ENCODE measurements at places on chromosomes 12 and 14.

DNA sequence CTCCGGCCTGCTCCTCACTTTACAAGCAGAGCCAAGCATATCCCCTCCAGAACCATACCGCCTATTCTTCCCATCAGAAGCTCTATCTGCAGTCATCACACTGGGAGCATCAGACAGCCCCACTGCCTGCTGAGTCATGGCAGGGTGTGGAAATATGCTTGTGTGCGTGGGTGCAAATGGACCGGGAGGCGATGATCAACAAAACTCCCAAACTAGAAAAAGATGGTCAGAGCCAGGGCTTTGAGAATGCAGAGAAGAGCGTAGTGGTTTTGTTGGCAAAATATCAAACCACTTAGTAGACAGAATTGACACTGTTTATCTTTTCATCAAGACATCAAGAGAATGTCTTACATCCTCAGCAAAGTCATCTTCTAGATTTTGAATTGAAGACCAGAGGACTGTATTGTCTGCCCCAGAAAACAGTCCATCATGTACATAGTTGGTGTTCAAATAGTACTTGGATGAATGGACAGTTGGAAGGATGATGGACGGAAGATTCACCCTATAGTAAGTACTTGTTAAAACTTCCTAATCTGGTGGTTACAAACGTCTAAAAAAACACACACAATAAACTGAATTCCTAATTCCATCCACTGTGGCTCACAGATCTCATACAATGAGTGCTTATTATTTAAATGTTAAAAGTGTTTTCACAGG, 54.9 kb downstream of the VWF start:
- DNase-seq: no peak

DNA sequence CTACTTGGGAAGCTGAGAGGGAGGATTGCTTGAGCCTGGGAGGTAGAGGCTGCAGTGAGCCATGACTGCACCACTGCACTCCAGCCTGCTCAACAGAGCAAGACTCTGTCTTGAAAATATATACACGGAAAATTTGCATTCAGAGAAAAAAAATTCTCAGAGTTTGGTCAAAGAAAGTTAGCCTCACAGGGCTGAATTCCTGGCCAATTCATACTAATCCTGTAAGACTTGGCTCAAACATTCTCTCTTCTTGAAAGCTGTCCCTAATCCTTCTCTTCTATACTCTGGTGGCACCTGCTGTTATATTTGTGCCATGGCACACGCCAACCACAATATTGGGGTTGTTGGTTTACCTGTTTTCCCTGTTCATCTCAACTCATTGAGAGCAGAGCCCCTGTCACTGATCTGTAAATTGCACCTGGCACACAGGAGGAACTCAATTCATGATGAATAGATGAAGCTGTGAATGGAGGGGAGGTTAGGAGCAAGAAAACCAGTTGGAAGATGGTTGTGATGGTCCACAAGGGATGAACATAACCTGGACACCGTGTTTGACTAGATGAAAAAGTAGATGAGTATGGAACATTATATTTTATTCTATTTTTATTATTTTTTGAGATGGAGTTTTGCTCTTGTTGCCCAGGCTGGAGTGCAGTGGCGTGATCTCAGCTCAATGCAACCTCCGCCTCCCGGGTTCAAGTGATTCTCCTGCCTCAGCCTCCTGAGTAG, 36.8 kb upstream of the SPTSSA start:
- DNase-seq: no peak

DNA sequence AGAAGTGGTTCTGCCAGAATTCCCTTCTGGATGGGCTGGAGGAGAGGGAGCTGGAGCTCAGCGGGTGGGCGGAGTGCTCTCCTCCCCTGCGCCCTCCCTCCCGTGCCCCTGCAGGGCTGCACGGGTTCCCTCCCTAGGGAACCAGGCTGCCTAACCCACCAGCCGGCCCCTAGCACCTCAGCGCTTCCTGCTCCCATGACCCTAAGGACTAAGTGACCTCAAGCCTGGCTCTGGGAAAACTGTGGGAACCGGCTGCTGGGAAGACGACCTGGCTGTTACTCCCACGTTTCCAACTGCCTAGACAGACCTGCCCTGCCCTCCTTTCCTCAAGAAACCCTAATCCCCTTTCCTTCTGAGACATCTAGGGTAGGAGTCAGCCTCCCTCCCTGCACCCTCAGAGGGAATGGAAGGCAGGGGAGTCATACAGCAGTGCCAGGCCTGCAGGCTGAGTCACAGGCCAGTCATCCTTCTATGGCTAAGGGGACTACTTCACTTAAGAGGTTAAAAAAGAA, 31.5 kb downstream of the SLC6A12 start:
- DNase-seq: no peak

GRCh38 chr12:98645572-98646067, 530 bp downstream of the APAF1 start:
- no peak for DNase-seq

DNA sequence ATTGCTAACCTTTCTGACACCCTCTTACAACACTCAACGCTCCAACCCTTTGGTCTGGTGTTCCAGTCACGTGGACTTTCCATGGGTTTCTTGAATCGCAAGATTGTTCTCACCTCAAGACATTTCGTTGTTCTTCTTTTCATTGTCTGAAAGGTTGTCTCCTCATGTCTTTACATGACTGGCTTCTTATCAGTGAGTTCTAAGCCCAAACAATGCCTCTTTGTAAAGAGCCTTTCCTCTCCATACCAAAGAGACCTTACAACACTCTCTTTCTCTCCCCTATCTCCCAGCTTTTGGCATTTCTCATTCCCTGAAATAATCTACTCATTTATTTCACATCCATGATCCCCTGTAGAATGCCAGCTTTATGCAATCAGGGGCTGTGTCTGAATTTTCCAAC, 1144.8 kb downstream of the AACS start:
- no peak for DNase-seq

DNA sequence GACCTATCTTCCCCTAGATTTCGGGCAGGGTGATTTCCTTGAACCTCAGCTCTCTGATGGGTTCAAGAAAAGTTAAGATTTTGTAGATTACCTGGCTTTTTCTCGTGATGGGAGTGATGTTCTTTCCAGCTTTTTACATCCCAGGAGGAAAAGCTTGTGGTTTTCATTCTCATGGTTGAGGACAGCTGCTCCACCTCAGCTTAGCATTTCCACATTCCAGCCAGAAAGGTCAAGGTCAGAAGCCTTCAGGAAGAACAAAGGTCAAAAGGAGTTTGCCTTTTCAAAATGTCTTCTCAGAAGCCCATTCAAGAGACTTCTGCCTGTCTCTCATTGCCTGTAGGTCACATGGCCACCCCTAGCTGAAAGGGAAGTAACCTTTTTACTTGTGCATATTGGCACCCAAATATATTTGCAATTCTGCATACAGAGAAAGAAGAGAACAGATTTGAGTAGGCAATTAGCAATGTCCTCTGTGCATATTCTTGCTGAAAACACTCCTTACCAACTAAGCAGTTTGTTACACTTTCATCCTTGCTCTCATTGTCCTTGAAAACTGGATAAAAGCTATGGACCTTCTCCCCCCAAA, 6.6 kb upstream of the ADGRD1 start:
- no peak for DNase-seq

- DNase-seq: no peak
These were observed 22.9 kb upstream of the PTPRB start for GRCh38 chr12:70660002-70660604.

DNA sequence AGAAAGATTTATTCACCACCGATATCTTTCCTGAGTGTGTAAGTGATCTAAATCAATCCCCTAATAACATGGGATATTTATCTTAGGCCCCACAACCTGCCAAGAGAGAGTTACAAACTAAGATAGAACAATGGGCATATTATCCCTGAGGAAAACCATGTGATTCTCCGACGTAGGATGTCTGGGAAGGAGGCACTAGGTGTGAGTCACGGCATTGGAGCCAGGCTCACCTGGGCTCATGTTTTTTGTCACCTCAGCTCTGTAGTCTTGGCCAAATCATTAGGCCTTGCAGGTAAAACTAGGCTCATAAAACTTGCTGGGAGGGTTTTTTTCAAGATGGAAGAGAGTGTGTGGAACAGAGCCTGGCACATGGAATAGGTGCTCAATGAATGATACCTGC, 129.7 kb upstream of the PLEKHG7 start:
- DNase-seq: no peak

DNA sequence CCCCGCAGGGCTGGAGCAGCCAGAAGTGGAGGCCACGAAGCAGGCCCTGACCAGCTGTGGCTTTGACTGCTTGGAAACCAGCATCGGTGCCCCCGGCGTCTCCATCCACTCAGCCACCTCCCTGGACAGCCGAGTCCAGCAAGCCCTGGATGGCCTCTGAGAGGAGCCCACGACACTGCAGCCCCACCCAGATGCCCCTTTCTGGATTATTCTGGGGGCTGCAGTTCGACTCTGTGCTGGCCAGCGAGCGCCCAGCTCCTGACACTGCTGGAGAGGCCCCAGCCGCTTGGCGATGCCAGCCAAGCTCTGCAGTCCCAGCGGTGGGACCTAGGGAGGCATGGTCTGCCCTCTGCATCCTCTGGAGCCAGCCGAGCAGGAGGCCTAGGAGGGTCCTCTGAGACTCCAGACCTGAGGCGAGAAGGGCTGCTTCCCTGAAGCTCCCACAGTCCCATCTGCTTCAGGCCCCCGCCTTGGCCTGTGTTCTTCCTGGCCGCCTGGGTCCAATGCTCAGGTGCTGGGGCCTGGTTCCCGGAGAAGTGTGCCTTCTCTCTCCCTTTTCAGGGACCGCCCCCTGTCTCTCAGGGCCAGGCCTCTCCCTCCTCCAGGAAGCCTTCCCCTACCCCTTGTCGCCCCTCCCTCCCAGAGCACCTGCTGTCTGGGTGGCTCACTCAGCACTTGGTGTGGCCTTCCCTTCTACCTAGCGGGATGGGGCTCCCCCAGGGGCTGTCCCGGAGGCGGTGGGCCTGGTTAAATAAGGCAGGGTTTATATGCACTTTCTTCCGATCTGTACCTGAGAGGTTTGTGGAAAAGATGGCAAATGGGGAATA, 23.0 kb downstream of the MVK start:
- DNase-seq: no peak

DNA sequence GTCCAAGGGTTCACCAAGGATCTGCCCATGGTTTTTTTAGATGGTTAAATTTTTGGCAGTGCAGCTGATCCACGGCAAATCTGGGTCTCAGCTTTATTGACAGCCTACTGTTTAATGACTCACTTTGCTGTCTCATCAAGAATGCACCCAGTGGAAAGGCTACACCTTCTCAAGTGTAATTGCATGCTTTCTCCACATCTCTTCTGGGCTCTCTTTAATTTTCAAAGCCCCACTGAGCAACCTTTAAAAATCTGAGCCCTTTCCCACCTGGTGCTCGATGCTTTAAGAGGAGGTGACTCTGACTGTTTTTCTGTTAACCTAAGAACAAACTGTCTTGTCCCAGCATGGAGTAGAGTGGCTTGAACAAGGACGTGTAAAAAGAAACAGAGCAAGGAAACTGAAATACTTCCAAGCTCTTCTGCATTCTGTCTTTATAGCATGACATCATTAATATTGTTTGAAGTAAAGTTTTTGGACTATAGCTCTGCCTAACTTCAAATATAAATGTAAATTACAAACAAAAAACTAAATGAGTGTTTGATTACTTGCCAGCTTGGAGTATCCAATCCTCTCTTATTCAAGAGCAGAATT, 214.2 kb upstream of the KRR1 start:
- no peak for DNase-seq

DNA sequence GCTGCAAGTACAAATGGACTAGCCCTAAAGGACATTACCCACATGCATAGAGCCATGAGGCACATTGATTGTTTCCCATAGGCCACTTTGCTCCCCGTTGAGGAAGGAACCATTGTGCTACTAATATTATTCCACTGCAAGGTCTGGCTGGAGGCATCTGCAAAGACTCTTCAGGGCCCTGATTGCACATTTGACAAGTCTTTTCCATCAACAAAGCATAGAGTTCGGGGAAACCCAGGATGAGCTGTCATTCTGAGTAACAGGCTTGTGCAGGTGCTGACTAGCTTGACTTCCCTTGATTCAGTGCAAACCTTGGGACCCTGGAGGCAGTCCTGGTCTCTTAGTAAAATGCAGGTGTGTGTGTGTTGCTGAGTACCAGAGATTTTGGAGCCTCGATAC, 73.8 kb downstream of the SUSD6 start:
- no peak for DNase-seq

DNA sequence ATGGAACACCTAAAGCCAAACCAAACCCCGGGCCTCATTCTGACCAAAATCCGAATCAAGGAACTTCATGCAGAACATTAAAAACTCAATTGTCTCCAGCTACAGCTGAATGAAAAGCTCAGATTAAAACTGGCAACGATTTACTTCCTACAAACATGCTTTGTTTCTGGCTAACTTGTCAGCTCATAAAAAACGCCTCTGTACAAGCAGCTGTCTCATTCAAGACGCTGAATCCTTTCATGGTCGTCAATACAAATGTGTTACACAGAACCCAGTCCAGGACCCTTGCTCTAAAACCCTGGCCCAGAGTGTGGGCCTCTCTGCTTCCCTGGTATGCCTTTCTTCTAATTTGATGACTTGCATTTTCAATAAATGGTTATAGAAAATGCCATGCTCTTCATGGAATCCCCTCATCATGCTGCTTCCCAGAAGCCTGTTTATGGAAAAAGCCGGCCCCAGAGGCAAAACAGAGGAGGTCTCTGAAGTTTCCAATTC, 183.1 kb downstream of the PHLDA1 start:
- no peak for DNase-seq

DNA sequence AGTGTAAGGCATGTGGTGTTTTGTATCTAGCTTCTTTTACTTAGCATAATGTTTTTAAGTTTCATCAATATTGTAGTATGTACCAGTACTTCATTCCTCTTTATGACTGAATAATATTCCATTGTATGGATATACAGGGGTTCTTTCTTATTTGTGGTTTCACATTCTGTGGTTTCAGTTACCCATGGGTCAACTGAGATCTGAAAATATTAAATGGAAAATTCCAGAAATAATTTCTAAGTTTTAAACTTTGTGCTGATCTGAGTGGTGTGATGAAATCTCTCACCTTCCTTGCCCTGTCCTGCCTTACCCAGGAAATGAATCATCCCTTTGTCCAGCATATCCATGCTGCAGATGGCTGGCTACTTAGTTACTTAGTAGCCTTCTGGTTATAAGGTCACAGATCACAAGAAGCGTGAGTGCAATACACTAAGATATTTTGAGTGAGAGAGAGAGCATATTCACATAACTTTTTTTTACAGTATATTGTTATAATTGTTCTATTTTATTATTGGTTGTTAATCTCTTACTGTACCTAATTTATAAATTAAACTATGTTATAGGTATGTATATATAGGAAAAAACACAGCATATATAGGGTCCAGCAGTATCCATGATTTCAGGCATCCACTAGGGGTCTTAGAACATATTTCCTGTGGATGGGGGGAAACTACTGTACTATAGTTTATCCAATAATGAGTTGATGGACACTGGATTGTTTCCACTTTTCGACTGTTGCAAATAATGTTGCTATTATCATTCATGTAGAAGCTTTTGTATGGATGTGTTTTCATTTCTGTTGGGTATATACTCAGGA, 59.6 kb upstream of the LRTM2 start:
- DNase-seq: no peak

All from central memory CD8-positive, alpha-beta T cell (primary cell).